ENCODE measurements at places on chromosomes 16 and 17. TPM values are rescaled to one million over a fixed set of nuclear protein-coding genes. Genes with fewer than 3 reads are reported as not detected.

- no peaks in the 10 kb centered on the region for H3K4me1 ChIP-seq
- peak; percentile 91 for DNase-seq
- no peaks in the 10 kb centered on the region for H3K27me3 ChIP-seq
- H3K4me3 ChIP-seq: no peak overlapping the region
- H3K27ac ChIP-seq: no peak overlapping the region
These were observed 1.0 kb upstream of the ABCC12 start for GRCh38 chr16:48156790-48157209.

- no peak for DNase-seq
- no peaks in the 10 kb centered on the region for H3K4me1 ChIP-seq
- no peaks in the 10 kb centered on the region for H3K27me3 ChIP-seq
- H3K4me3 ChIP-seq: no peak overlapping the region
- peaks cover 86% of the 10 kb centered on the region for H3K36me3 ChIP-seq
These were observed 27.3 kb upstream of the NAT9 start for GRCh38 chr17:74803388-74803930.

DNA sequence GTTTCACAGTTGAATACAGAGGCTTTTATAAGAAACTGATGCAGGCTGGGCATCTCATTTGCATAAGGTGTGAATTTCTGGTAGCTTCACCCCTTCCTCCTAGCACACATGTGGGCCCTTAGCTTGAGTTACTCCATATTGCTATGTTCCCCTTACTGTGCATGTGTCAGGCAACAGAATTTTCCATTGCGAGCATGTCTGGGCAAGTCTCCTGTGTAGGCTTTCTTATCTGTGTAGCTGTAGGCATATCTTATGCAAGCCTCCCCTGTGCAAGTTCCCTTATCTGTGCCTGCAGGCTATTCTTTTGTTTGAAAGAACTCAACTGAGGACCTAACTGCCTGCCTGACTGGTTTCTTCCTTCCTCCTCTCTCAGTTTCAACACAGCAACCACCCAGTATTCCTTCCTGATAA is 597.4 kb upstream of the CDH5 start:
- H3K27ac ChIP-seq: no peak overlapping the region
- no peaks in the 10 kb centered on the region for H3K4me1 ChIP-seq
- no peak overlapping the region for H3K4me3 ChIP-seq
- no peaks in the 10 kb centered on the region for H3K27me3 ChIP-seq
- H3K36me3 ChIP-seq: no peaks in the 10 kb centered on the region
- no peak for DNase-seq

DNA sequence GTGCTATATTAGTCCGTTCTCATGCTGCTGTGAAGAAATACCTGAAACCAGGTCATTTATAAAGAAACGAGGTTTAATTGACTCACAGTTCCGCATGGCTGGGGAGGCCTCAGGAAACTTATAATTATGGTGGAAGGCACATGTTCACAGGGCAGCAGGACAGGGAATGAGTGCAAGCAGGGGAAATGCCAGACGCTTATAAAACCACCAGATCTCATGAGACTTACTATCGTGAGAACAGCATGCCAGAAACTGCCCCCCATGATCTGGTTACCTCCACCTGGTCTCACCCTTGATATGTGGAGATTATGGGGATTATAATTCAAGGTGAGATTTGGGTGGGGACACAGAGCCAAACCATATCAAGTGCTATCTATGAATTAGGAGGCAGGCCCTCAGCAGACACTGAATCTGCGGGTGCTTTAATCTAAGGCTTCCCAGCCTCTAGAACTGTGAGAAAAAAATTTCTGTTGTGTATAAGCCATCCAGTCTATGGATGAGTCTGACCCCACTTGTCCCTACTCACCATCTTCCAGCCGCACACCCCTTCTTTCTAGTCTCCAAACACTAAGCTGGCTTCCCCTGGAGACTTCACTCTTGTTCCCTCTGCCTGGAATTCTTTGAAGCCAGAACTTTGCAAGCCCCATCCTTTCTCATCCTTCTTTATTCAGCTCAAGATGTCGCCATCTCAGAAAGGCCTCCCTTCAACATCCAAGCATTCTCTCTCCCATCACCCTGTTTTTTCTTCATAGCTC is 772 bp upstream of the NUP93 start:
- no peak for DNase-seq
- H3K27ac ChIP-seq: peak overlapping the region; percentile 82
- peak overlapping the region; percentile 73 for H3K4me3 ChIP-seq
- H3K36me3 ChIP-seq: no peaks in the 10 kb centered on the region
- peaks cover 19% of the 10 kb centered on the region for H3K4me1 ChIP-seq
- no peaks in the 10 kb centered on the region for H3K27me3 ChIP-seq

Gene KRTAP4-9
- total RNA-seq: not detected
